ENCODE measurements at places on chromosomes 6 and 20. TPM values are rescaled to one million over a fixed set of nuclear protein-coding genes. Genes with fewer than 3 reads are reported as not detected.

OPRL1 gene
- total RNA-seq: 2.6 TPM

HUS1B gene
- total RNA-seq: 1.6 TPM

BPIFB1 gene
- not detected for total RNA-seq

MOG gene
- not detected for total RNA-seq

SLC32A1 gene
- total RNA-seq: not detected

TM9SF4 gene
- 30.1 TPM for total RNA-seq

ROS1 gene
- total RNA-seq: under 0.01 TPM

RNF182 gene
- total RNA-seq: under 0.01 TPM

EPHA7 gene
- total RNA-seq: 0.09 TPM

SLC22A2 gene
- not detected for total RNA-seq

HAO1 gene
- total RNA-seq: not detected

ZSCAN16 gene
- 12.1 TPM for total RNA-seq

ZMYND8 gene
- 23.8 TPM for total RNA-seq

HLA-DOA gene
- not detected for total RNA-seq

DACT2 gene
- not detected for total RNA-seq

TRIM10 gene
- total RNA-seq: not detected

OR2J1 gene
- total RNA-seq: not detected

SEMG1 gene
- not detected for total RNA-seq

PRL gene
- total RNA-seq: not detected
